ENCODE measurements at places on chromosomes 1 and 21.

GRCh38 chr1:117512728-117513321 lies 93.0 kb upstream of the TENT5C start:
- DNase-seq: no peak

GRCh38 chr1:26959722-26960624 lies at the start of gene KDF1:
TSS of gene KDF1 (minus strand) at chr1:26960468. CDS start at chr1:26952380, 8,088 bp downstream.
- peak; percentile 7 for DNase-seq

- DNase-seq: no peak
Measured at GRCh38 chr1:184409011-184409410, 22.2 kb downstream of the C1orf21 start.

- DNase-seq: no peak
Measured at GRCh38 chr21:31909153-31910073, 36.6 kb downstream of the HUNK start.

GRCh38 chr1:84347932-84348555 lies 46.5 kb downstream of the SAMD13 start:
- no peak for DNase-seq

- DNase-seq: no peak
Measured at GRCh38 chr1:156286061-156286460, 1.9 kb downstream of the TMEM79 start.
